ENCODE measurements at places on chromosomes 16 and 17. TPM values are rescaled to one million over a fixed set of nuclear protein-coding genes. Genes with fewer than 3 reads are reported as not detected.

- no peak for DNase-seq
Measured at GRCh38 chr17:61066062-61066461, 333.6 kb upstream of the TBX2 start.

DNA sequence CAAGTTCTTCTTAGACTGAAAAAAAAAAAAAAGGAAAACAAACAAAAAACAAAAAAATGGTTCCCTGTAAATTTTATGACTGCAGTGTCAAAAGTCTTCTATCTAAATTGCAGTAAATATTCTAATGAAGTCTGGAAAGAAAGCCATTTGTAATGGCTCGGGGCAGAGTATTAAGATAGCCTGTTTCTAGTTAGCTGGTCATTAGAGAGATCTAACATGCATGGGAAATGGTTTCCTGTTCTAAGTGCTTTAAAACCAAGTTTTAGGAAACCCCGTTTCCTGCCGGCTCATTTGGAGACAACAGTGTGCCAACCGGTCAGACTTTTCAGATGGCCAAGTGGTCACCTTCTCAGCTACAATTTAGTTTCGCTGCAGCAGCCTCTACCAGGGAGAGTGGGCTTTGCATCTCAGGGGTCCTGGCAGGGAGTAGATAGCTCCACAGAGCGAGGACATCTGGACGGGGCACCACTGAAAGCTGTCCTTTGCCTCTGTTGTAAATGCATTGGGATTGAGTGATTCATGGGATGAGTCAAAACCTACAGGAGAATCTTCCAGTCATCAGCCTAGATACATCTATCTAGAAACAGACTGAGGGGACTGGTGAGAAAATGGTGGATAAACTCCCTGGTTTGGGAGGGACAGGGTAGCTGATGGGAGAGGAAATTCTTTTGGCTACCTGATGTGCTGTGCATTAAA is 473.2 kb upstream of the SALL1 start:
- no peak for DNase-seq

DNA sequence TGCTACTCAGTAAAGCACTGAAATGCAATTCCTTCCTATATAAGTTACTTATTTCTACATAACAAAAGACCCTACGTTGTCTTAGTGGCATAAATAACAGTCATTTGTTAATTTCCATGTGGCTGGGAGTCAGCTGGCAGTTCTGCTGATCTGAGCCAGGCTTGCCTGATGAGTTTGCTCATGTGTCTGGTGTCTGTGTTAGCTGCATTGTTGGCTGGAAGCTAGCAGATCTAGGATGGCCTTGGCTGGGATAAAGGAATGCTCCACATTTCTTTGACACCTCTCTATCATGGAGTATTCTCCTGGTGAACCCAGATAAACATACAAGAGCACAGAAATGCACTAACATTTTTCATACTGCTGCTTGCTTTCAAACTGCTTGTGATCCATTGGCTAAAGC is 264.4 kb upstream of the MON1B start:
- no peak for DNase-seq

- DNase-seq = no peak
Measured at GRCh38 chr16:85724936-85725335, 26.0 kb downstream of the C16orf74 start.

GRCh38 chr16:1887711-1888354 is 15.9 kb upstream of the MEIOB start:
- DNase-seq = no peak

DNA sequence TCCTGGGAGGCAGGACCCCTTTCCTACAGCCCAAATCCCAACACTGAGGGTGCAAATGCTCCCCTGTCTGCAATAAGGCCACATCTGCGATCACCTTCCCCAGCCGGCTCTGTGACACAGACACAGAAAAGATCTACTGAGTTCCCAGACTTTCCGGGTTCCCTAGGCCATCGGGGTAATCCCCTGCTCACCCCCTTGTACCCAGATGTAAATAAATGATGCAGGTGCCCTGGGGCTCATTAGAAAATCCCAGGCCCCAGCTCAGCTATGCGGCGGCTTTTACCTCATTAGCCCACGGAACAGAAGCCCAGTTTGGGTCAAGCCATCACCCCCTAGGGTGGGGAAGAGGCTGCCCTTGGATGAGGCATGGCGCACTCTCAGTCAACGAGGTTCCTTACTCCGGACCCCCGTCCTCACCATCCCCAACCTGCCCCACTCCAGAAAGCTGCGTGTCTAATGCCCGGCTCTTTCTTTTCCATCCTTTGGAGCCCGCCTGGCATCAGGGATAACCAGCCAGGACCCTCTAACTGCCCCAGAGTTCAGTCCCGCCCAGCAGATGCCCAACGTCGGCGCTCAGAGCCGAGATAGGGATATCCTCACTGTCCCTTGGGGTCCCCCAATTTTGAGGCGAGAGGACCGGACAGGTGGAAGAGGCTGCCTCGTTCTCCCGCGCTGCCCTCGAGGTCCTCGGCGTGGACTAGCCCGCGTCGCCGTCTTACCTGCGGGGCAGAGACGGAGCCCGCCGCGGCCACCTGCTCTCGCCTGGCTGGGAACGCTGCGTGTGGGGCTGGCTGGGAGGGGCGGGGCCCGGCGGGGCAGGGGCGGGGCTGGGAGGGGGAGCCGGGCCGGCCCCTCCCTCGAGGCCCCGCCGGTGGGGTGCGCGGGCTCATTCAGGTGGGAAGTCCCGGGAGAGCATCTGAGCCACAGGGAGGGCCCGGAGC is at the start of gene ZNF385C:
Gene ZNF385C (minus strand): TSS at position 783 of the 941 bp plus-strand sequence. CDS start 35,417 bp downstream, outside the sequence.
- peak; percentile 19 for DNase-seq

DNA sequence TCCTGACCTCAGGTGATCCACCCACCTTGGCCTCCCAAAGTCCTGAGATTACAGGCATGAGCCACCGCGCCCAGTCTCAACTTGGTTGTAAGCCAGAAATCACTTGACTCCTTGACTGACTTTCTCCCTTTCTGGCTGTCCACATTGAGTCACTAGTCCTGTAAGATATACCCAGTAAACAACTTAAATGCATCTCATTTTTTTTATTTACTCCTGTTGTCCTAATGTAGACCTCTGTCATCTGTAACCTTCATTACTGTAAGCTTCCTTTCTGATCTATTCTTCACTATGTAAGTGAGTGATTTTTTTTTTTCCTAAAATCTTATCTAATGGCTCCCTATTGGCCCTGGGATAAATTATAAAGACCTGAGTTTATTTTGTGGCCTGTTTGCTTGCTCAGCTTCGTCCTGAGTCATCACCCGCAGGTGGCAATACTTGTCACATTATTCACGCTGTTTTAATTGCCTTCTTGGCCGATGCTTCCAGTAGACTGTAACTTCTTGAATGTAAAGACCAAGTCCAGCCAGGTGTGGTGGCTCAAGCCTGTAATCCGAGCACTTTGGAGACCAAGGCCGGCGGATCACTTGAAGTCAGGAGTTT is 41.0 kb downstream of the PAFAH1B1 start:
- DNase-seq = no peak

The ZNF385C gene
- total RNA-seq = 1.9 TPM

The CTNS gene
- 19.1 TPM for total RNA-seq
